RPMI8226 (cell line): ENCODE measurements at places on chromosomes 3 and 15.

- DNase-seq = no peak
Observed at GRCh38 chr3:164486150-164486549, 592.1 kb downstream of the SI start.

- peak; percentile 92 for DNase-seq
Observed at GRCh38 chr15:53197426-53197839, 407.3 kb upstream of the ONECUT1 start.

DNA sequence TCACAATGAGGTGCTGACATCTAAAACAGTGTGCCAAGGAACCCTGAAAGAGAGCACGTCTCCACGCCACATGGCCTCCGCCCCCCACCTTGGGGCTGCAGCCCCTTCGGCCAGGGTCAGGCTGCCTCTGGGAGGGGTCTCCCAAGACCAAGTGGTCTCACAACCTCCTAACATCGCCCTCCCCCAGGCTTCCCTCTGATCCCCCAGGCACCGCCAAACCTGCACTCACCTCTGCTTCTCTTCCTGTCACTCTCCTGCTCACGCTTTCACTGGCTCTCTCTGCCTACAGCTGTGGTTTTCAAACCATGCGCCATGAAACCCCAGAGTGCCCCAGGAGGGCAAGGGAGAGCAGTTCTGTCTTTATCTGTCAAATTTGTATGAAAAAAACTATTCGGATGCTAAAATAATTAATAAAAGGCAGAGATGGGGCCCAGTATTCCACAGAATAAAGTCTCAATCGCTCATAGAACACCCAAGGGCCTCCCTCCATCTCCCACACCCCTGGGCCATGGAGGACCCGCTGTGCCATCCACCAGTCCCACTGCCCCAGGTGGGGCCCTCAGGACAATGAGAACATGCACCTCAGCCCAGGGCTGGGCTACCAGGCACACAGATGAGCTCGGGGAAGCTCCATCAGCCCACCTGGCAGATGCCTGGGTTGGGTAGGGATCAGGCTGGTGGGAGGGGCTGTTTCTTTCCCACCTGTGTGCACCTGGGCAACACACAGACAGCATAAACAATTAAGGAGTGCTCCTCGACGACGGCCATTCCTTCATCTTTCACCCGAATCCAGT lies 21.5 kb downstream of the CYFIP1 start:
- DNase-seq = no peak

GRCh38 chr3:170058127-170058526 lies 20.3 kb downstream of the GPR160 start:
- peak; percentile 47 for DNase-seq

DNA sequence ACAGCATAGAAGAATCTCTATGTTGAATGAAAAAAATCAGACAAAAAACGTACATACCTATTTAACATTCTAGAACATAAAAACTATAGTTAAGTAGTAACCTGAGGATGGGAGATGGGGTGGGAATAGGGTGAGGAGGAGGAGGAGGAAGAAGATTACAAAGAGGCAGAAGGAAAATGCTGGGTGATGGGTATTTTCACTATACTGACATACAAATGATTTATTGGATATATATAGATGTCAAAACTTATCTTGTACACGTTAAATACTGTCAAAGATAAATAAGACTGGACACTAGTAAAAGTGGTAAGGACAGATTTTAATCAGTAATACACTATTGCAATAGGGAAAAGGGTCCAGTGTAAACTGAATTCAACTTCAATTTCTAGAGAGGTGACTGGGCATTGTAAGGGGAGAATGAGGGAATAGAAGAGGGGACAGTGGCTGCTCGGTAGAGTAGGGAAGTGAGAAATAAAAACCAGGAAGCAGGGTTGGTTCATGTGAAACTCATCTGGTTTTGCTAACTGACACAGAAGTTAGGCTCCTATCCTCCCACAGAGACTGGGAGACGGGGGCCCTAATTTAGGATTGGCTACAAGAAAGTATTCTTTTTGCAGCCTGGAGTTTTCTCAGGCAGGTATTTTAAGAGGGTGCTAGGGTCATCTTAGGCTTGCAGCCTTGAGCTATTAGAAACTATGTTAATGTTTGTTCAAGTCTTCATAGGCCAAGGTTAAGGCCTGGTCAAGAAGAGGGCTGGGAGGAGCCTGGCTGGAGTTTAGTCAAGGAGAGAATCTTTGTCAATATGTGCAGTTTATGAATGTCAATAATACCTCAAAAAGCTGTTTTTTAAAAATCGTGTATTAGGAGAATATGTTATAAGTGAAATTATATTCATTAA lies 15.0 kb upstream of the C15orf61 start:
- DNase-seq = peak; percentile 14

DNA sequence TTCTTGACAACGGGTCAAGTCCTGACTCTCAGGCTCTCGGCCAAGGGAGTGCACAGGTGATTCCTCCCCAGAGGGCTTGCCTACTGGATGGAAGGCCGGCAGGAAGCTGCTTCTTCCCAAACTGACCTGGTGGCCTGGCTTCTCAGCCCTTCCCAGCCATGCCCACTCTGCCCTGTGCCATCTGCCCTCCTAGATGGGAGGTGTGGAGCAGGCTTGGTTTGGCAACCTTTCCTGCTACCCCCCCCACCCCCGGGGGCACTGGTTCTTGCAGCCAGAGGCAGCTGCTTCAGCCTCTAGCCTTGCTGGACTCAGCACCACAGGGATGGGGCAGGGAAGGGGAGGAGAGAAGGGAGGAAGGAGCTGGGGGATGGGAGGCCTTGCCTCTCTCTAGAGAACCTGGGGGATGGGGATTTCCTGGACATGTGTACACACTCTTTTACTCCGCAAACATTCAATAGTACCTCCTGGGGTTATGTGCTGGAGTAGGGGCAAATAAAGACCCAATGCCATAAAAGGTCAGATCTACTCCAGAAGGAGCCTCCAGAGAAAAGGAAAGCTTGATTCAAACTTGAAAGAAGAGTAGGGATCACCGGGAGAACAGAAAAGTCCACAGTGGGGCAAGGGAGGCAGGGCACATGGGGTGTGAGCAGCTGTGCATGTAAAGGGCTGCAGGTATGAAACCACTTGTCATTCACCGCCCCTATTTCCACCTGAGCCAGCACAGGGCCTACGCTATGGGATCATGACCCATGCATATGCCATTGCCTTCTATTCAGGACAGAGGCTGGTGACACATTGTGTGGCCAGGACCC lies 4.2 kb upstream of the DAPK2 start:
- DNase-seq = no peak

DNA sequence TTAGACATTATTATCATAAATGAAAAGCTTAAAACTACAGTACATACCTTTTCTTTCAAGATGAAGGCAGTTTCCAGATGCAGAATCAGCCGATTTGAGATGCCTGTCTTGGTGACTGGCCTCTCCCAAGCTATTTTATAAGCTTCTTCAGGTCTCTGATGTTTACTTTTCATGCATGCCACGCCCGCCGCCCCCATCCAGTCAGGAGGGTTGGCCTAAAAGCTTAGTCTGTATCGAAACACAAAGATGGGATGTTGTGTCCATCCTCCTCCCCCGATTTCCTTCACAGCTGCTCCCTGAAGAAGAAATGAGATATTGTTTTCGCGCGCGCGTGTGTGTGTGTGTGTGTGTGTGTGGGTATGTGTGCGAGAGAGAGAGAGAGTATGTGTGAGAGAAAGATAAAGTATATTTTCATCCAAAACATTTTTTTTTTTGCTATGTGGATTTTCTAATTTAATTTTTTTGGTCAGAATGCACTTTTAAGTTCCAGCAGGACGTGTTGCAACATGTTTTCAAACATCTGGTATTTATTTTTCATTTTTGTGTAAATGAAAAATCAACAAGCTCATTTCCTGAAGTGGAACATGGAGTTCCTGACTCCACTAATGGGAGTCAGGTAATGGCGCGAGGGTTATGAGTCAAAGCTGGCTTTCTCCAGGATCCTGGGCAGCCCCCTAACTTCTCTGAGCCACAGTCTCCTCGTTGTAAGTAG lies at the start of gene APOD:
APOD (minus strand) TSS at position 110 of the 712 bp plus-strand sequence. CDS start 4,479 bp downstream, outside the sequence.
- DNase-seq = no peak
